BJ (cell line): ENCODE measurements at places on chromosomes 7 and 10.

DNA sequence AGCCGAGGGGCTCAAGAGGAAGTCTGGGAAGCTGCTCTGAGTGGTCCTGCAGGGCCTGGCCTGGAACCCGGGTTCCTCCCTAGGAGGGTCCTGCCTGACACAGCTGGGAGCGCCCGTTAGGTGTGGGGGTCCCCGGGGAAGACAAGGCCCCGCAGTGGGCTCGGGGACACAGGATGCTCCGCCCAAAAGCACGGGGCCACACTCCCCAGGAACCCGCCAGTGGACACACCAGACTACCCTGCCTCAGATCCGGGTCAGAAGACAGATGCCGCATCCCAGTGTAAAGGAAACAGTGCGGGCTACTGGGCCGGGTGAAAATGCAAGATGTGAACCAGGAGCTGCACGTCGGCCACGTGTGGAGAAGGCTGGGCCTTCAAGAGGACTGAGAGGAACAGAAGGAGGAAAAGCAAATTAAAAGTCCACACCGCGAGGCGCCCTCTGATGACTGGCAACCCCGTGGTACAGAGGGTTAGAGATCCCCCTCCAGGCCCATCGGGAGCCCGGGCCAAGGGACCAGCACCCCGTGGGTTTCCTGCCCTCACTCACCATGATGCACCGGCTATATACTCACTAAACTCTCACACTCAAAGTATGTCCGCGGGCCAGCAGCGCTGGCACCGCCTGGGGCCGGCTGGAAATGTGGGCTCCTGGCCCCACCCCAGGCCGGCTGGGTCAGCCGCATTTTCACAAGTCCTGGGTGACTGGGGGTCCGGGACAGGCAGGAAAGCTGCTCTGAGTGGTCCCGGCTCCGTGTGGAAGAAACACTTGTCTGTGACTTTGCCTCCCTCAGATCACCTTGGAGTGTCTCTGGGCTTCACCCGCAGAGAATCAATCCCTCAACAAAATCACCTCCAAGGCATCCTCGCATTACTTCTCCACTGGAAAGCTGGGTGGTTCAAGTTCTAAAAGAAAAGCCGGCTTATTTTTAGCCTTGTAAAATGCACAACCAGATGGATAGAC lies 6.1 kb downstream of the STK32C start:
- DNase-seq, result no peak

DNA sequence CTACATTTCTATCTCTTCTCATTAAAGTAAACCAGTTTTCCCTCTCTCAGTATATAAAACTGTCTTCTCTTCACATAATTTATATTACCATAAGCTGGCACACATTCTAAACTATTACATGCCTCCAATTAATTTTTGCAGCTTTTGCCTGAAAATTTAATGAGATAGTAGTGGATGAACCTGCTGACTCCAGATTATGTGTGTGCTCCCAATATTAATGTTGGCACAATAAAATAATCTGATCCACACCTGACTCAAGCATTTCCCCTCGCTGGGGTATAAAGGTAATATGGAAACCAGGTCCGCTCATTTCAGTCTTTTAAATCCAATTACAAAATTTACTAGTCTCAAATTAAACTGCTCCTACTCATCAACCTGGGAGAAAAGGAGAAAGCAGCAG lies 63.4 kb downstream of the CTBP2 start:
- no peak for DNase-seq

DNA sequence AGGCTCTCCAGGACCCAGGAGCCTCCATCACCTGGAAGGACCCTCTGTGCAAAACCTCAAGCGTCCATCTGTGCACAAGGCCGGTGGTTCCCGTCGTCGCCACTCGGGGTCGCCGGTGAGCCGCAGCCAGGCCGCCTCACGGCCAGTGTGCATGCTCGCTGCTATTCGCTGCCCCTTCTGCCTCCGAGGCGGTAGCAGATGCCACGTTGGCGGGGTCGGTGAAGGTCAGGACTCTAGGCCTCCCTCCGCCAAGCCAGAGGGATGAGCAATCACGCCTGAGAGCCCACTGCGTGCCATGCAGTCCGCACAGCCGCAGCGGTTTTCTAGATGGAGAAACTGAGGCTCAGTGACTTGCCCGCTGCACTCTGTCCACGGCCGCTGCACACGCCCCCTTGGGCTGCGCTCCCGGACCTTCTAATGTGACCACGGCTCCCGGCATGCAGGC lies 5.7 kb downstream of the UPK3B start:
- no peak for DNase-seq

DNA sequence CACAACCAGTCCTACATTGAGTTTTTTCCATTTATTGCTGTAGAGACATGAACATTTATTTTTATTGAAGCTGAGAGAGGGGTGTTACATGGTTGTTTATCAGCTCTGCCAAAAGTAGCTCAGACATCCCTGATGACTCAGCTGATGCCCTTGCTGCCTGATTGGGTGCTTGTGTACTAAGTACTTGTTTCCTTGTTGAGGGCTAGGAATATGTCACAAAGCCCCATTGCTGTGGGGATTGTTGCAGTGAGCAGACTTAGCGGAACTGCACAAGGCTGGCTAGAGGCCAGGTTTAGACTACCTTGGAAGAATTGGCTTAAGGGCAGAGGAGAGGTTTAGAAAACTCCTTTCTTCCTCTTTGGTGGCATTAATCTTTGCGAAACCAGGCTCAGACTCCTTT lies 110.6 kb downstream of the AUTS2 start:
- DNase-seq, result no peak

- no peak for DNase-seq
Observed at GRCh38 chr7:3192669-3193068, 108.4 kb upstream of the SDK1 start.

GRCh38 chr7:22675917-22676343 lies 51.1 kb upstream of the IL6 start:
- DNase-seq, result no peak

GRCh38 chr7:22426463-22427094 lies 69.6 kb upstream of the RAPGEF5 start:
- DNase-seq, result no peak

DNA sequence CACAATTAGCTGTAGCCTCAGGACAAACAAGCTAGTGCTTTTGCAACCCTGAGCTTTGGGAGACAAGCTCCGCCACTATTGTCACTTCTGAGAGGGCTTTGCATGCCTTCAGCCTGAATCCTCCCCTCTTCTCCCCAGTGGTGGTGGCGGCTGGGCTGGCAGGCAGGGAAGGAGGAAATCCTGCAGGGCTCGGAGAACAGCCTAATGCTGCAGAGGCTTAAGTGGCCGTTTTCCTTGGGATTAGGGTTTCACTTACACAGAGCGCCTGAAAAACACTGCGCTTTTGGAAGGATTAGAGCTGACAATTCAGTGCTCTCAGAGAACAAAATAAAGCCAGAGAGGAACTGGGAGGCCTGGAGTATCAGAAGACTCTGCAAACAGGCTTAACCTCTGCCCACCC lies 71.3 kb downstream of the PAX2 start:
- DNase-seq, result no peak

GRCh38 chr10:114256008-114256765 lies 17.1 kb downstream of the VWA2 start:
- DNase-seq, result no peak
